SIG-M5 (cell line): ENCODE measurements at places on chromosomes 1 and 21.

GRCh38 chr1:29460694-29461093 lies 224.4 kb downstream of the PTPRU start:
- no peak for DNase-seq

DNA sequence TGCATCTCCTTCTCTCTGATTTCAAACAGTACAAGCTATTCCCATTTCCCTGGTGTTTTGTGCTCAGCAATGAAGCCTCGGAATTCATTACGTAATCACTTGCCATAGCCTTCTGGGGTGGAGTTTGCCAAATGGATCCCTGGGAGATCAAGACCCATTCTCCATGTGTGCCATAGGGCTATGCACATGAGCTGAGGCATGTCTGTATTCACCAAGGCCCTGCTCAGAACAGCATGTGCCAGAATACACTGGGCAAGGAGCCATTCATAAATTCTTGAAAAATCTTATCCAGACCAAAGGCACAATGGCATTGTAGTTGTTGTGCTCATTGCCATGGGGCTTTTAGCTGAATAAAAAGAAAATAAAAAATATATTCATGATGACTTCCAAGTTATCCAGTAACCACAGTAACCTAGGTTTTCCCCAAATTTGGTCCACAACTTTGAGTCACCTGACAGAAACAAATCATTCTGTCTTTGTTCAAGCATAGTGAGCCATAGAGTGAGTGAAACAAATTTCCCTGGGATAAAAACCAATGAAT lies 53.0 kb downstream of the CRB1 start:
- no peak for DNase-seq

DNA sequence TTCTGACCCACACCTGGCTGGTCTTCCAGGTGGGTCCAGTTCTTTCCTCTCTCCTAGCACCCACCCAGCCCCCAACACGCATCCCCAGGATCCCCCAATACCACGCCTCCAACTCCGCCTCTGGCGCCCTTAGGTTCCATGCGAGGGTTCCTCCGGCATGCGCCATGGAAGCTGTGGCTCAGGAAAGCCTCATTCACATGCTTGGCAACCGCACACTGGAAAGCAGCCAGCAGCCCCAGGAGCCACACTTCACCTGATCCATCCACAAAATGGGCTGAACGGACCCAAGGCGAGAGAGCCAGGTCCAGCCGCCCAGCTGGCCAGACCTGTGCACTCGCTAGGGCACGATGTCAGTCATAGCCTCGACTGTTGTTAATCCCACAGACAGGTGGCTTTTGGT lies 161.2 kb downstream of the PSMG1 start:
- no peak for DNase-seq

- DNase-seq, result no peak
Measured at GRCh38 chr1:89576013-89576412, 51.4 kb downstream of the LRRC8B start.

- DNase-seq, result no peak
Measured at GRCh38 chr1:181324797-181325616, 158.3 kb upstream of the CACNA1E start.

- no peak for DNase-seq
Measured at GRCh38 chr1:6045561-6045960, at the start of gene KCNAB2. TSS of gene KCNAB2 (plus strand) at chr1:6045888. CDS start at chr1:6051537, 5,649 bp downstream.

DNA sequence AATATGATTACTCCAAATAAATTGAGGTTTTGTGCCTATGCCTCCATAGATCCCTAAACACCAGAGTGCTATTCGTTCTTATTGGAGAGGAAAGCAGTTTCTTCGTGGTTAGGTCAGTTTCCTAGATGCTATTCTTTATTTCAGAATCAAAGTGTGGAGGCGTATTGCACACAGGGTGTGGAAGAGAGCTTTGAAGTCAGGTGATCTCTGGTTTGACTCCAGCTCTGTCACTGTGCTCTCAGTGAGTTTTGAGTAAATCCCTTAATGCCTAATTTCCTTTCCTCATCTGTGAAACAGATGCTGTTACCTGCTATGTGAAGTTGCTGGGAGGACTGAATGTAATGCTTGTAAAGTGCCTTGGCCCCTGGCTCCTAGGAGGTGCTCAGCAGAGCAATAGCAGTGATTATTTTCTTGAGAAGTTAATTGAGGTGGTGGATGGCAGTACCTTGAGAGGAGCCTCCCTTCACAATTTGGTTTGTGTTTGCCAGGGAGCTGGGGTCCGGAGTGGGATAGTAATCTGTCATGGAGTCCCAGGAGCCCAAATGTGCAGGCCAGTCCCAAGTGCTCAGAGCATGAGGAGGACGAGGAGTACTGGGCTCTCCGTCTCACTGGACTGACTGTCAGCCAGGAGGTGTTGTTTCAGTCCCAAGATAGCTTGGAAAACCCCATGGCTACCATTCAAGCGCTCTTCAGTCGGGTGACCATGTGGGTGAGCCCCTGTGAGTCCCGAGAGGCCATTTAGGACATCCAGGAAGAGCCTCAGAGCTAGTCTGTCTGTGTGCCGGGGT lies 14.9 kb downstream of the NTPCR start:
- DNase-seq, result no peak

DNA sequence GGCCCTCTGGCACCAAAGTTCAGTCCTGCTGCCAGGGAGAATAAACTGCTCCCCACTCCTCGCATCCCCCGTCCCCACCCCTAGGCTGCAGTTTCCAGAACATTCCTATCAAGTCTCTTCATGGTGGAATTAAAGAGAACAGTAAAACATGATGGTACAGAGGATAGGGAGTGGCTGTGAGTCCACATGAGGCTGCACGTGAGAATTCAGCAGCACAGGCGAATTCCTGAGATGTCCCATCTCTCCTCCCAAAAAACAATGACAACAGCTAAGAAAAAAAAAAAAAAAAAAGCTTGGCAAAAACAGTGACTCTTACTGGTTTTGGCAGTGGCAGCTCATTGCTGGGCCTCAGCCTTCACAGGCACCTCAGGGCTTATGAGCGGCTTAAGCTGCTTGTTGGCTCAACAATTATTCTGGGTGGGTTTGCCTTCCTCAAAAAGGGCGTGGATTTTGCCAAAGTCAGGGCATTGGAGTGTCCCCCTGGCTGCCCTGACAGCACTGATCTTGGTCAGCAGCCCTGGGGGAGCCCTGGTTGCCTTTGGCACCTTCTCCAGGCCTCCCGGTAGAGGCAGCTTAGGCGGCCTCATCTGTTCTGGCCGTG lies 5.7 kb upstream of the IFFO2 start:
- no peak for DNase-seq

- no peak for DNase-seq
Measured at GRCh38 chr1:212430416-212430815, 2.3 kb upstream of the NENF start.

DNA sequence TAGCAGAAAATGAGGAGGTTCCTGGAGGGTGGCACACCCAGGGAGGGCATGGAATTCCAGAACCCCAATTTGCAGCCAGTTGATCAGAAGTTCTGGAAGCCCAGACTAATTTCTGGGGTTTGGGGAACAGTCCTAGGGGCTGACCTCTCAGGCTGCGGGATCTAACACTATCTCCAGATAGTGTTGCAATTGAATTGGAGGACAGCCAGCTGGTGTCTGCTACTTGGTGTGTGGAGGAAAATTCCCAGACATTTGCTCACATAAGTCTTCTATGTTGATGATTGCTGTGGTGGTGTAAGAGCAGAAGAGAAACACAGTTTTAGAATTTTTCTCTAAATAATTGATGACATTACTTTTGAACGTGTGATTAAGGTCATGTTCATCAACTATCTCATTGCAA lies 154.3 kb upstream of the RNPC3 start:
- DNase-seq, result no peak

- DNase-seq, result no peak
Measured at GRCh38 chr1:221962385-221962784, 220.5 kb upstream of the DUSP10 start.

GRCh38 chr1:95731466-95731865 lies 497.5 kb downstream of the RWDD3 start:
- no peak for DNase-seq

- DNase-seq, result no peak
Measured at GRCh38 chr1:12342401-12343003, 112.7 kb downstream of the VPS13D start.

GRCh38 chr21:22993822-22994574 lies 1995.8 kb downstream of the NCAM2 start:
- DNase-seq, result no peak

- no peak for DNase-seq
Measured at GRCh38 chr21:44064852-44065403, 42.3 kb upstream of the PWP2 start.

GRCh38 chr1:229023651-229024300 lies 247.1 kb upstream of the RAB4A start:
- DNase-seq, result no peak

DNA sequence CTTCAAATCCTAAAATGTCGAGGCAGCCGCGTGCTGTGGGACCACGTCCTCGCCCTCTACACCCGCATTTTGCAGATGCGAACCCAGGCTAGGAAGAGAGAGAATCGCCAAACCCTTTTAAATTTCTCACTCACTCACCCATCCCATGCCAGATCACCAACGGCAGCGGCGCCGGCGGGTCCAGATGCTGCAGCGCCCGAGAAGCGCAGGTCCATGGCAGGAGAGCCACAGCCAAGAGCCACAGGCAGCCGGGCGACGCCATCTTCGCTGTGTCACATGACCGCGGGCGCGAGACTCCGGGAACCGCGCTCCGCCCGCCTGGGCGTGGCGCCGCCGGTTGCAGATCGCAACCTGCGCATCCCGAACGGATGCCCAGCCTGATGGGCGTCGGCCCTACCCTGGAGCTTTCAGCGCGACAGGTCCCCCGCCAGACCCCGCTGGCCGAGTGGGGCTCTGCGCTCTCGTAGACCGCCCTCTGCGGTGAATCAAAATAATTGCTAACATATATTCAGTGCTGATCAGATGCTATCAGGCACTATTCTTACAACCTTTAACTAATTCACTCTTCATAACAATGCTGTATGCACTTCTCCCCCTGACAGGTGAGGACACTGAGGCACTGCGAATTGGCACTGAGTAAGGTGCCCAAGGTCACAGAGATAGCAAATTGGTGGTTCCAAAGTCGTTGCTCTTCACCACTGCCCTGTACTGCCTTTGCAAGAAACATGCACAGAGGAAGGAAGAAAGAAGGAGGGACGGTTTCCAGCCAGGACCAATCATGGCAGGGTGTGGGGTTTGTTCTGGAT lies at the start of gene PPT1:
TSS of gene PPT1 (minus strand) at position 276 of the 806 bp plus-strand sequence. CDS start at position 262, 14 bp downstream.
- DNase-seq, result no peak

DNA sequence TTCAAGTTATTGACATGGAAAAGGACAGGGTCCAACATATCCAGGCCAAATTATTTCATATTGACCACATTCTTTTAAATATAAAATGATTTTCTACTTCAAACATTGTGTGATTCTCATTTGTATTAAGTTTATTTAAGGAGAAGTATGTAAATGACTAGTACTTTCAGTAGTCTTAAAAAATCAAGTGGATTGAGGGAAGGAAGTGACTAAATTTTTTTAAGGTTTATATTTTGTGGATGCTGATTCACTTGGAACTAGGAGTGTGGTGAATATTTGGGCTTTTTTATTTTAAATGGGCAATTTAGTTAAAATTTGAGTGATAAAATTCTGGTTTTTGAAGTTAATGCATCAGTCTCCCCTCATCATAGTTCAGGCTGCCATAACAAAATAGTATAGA lies 10.1 kb downstream of the PRRC2C start:
- no peak for DNase-seq

DNA sequence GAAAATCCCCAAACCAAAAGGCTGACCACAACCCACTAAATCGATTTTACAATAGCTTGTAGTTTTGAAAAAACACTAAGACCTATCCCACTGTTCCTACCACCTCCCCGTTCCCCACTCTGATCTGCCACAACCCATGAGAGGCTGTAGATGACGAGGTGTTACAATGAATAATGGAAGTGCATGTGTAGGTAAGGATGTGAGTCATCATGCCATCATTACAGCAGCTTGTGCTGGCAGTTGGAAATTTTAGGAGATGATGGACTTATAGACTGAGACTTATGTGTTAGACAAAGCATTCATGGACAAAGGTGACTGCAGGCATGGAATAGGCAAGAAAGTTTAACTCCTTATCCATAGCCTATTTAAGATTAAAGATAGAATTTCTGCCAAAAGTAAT lies 184.7 kb upstream of the CACYBP start:
- no peak for DNase-seq

- no peak for DNase-seq
Measured at GRCh38 chr1:204196068-204196795, at the start of gene KISS1. TSS of gene KISS1 (minus strand) at chr1:204196491. CDS start at chr1:204192876, 3,615 bp downstream.

- no peak for DNase-seq
Measured at GRCh38 chr1:78831731-78832360, 174.7 kb downstream of the ADGRL4 start.

DNA sequence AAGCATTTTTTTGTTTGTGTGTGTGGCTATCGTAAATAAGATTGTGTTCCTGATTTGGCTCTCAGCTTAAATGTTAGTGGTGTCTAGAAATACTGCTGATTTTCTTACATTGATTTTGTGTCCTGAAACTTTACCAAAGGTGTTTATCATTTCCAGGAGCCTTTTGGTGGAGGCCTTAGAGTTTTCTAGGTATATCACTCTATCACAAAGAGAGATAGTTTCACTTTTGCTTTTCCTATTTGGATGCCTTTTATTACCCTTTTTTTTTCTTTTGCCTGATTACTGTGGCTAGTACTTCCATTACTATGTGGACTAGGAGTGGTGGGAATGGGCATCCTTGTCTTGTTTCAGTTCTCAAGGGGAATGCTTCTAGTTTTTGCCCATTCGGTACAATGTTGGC lies 109.6 kb downstream of the S1PR1 start:
- DNase-seq, result no peak

DNA sequence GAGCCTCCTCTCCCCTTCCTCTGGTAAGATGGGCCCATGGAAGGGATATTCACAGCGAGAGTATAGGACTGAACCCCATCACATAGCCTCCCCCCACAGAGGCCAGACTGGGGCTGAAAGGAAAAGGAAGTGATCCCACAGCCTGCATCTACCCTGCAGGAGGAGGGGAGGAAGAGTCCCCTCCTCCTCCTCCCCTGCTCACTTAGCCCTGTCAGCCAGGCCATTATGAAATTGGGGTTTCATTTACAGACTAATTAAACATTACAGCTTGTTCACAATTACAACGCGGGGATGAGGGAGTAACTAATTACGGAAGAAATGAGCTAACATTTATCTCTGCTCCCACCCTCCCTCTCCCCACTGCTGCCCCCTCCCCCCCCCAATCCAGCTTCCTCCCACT lies 25.4 kb downstream of the DMAP1 start:
- DNase-seq, result no peak

GRCh38 chr1:205813755-205814058 lies 709 bp upstream of the SLC41A1 start:
- DNase-seq, result no peak

DNA sequence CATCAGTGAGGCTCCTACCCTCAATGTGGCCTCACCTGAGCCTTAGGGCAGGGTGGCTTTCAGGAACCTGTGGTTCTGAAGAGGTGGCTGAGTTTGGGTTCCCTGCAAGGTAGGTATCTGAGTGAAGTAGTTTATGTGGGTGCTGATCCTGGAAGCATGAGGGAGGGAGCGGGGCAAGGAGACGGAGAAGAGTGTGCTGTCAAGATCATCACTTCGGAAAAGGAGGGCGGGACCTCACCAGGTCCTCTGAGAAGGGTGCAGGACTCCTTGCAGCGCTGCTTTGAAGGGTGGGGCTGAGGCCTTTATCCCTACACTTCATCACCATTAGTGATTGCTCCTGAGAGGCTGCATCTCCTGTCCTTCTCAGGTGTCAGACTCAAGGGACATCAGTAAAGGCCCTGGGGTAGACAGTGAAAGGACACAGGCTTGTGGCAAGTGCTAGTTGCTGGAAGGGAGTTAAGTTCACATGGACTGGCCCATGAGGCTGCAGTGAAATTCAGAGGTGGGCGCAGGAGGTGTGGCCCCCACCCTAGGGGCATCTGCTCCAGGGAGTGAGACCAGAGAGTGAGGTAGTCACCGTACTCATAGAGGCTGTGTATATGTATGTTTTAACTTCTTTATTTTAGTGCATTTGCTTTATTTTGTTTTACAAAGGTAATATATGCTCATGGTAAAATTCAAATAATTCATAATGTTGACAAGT lies 57.3 kb upstream of the GALNT2 start:
- DNase-seq, result no peak
